Nucleus accumbens (tissue), 56 donors: ENCODE measurements at places on chromosomes 3 and 15.

- no peak for DNase-seq
These were observed 40.0 kb downstream of the SLC6A11 start for GRCh38 chr3:10855871-10856662.

DNA sequence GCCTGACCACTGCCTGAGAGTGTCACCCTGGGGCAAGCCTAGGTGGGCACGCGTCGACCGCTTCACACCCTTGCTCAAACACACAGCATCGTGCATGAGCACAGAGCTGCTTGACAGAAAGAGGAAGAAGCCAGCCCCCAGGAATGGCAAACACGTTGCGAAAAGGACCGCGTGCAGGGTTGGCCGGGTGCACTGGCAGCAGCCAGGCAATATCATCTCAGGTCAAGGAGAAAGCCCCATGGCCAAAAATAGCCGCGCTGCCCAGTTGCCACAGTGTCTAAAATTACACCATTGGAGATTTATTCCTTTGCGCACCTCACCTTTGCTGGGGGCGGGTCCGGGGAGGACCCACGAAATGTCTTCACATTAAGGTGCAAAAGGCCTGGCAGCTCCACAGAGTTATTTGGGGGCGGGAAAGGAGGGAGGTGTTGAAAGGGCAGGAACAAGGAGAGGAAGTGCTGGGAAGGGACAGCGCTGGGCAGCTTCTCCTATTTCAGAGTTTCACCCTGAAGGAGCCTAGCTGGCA is 44.7 kb upstream of the NR2F2 start:
- DNase-seq: no peak

DNA sequence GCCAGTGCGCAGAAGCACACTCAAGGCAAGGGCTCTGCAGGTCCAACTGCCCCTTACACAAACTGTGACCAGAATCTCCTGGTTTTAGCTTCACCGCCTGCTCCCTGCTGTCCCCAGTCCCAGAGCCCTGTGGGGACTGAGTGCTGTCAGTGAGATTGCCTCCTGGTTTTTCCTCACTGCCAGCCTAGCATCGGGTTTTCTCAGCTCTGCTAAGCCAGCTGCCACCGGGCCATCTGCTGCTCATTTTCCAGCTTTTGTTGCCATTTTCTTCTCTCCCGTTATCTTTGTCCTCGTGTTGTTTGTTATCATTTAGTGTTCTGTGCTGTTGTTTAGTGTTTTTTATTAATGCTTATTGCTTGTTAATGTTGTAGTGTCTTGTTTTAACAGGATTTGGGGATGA is 79.5 kb upstream of the BLM start:
- DNase-seq: no peak

GRCh38 chr15:61049028-61049427 is 180.1 kb downstream of the RORA start:
- DNase-seq: no peak

DNA sequence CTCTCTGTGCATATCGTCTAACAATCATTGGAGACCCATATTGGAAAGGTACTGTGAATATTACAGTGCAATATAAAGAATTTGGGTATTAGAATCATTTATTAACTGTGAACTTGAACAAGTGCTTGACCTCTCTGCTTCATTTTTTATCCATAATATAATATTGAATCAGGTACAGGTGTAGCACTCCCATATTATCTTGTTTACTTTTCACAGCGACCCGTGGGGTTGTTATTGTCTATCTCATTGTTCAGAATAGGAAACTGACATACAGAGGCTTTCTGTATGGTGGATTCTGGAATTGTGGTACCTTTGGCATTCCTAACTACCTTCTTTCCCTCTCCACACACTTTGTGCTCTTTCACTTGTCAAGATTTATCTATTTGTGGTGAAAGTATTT is 17.8 kb downstream of the SNRK start:
- no peak for DNase-seq

DNA sequence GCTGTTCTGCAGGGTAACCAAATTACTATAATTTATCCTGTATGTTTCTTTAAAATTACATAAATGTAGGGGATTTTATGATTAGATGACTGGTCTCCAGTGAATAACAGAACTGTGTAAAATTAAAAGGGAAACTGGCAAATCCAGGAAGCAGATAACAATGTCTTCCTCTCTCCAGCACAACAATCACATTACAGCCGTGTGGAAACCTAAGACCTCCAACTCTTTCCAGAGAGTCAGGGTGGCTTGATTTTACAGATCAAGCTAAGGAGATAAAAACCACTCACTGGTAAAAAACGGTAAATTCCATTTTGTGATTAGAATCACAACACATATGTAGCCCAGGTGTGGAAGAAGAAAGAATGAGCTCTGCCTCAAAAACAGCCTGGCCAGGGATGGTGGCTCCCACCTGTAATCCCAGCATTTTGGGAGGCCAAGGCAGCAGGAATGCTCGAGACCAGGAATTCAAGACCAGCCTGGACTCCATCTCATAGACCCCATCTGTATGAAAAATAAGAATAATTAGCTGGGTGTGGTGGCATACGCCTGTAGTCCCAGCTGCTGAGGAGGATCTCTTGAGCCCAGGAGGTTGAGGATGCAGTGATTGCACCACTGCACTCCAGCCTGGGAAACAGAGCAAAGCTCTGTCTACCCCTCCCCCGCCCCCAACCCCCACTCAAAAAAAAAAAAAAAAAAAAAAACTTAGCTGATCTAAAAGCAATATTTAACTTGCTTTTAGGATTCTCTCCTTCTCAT is 29.0 kb downstream of the IL17RD start:
- no peak for DNase-seq

GRCh38 chr15:65396283-65396964 is 18.6 kb upstream of the IGDCC3 start:
- no peak for DNase-seq

- no peak for DNase-seq
These were observed 115.0 kb downstream of the RAP2B start for GRCh38 chr3:153277029-153277428.

GRCh38 chr15:65767895-65768294 is 24.2 kb downstream of the DENND4A start:
- DNase-seq: no peak

GRCh38 chr15:42158941-42159340 is 2.5 kb upstream of the PLA2G4F start:
- no peak for DNase-seq

- DNase-seq: no peak
These were observed 12.2 kb upstream of the TM2D3 start for GRCh38 chr15:101664303-101664913.

DNA sequence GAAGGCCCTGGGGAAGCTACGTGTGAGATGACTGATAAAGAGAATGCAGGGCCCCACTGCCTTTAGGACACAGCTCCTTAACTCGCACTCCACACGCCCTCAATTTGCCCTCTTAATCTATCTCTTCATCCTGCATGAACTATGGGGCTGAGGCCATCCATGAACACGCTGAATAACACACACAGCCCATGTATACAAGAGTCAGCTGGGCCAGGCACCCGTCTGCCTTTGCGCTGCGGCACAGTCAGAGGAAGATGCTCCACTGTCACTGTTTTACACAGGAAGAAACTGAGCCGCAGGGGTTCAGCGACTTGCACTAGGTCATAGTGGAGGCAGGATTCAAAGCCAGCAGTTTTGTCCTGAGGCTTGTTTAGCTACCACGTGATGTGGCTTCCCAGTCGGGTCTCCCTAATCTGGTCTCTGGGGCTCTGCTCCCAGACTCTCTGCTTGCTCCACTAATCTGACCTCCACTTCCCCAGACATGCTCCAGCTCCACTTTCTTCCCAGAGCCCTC is 43.9 kb downstream of the TLE3 start:
- no peak for DNase-seq

- DNase-seq: no peak
These were observed 20.5 kb downstream of the CPN2 start for GRCh38 chr3:194330579-194330978.

DNA sequence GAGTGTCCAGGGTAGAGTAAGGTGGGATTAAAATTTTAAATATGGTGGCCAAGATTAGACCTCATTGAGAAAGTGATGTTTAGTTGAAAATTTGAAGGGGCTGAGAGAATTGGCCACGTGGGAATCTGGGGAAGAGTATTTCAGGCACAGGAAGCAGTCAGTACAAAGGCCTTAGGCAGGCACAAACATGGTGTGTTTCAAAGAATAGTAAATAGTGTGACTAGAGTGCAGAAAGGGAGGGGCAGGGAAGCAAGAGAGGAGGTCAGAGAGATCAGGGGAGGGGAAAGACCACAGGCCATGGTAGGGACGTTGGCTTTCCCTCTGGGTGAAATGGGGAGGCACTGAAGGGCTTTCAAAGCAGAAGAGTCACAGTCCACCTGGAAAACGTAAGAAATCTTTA is 36.6 kb upstream of the POMGNT2 start:
- DNase-seq: no peak

- DNase-seq: no peak
These were observed 10.5 kb downstream of the ALS2CL start for GRCh38 chr3:46682974-46683373.

GRCh38 chr3:65758876-65759598 is 279.7 kb downstream of the MAGI1 start:
- no peak for DNase-seq

DNA sequence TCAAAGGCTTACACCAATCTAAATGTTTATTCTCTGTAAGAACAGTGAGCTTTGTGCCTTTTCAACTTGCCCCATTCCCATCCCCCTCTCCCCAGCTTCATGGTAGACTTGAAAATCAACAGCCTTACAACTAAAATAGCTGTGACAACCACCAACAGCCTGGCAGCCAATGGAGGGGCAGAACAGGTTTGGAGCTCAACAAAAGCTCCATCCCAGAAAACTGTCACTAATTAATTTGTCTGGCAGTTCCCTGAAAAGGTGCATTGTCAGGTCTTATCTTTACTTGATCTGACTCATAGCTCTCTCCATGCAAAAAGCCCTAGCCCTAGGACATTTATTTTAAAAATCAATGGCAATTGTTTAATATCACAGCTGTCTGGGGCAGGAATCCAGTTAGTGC is 22.6 kb downstream of the MTHFS start:
- DNase-seq: no peak

DNA sequence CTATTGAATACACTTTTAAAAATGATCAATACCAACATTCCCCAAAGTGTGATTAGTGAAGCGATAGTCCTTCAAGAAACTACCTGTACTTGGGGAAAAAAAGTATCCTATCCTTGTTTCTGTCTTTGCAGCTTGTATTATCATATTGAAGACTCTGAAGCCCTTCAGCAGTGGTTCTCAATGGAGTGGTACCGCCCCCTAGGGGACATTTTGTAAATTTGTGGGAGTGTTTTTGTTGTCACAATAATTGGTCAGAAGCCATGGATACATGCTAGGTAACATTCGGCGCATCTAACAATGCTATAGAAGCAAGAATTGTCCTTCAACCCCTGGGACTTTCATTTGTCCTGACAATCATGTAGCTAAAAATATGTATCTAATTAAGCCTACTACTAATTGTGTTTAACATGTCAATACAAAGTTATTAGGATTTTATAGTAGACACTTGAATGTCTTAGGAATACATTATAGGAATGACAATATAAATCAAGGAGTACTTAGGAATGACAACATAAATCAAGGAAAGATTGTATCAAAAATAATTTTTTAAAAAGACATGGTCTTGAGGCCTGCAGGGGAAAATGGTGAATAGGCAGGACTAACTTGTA is 53.7 kb downstream of the NMD3 start:
- no peak for DNase-seq

GRCh38 chr15:64843991-64844390 is 2.3 kb downstream of the PLEKHO2 start:
- DNase-seq: no peak

DNA sequence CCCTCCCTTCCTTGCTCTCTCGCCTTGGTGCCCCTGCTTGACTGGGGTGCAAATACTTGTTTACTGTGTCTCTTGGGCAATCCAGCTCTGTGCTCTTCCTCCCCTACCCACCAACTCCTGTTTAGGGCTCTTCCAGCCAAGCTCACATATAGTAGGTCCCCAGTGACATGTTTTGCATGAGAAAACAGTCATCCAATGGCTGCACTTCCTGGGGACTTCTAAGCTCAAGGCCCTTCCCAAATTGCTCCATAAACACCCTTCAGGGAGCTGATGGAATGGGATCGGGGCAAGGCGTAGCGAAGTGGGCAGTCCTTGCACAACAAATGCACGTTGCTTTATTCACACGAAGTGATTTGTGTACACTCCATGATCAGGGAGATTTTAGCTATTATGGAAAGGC is 9.4 kb upstream of the COPG1 start:
- no peak for DNase-seq

DNA sequence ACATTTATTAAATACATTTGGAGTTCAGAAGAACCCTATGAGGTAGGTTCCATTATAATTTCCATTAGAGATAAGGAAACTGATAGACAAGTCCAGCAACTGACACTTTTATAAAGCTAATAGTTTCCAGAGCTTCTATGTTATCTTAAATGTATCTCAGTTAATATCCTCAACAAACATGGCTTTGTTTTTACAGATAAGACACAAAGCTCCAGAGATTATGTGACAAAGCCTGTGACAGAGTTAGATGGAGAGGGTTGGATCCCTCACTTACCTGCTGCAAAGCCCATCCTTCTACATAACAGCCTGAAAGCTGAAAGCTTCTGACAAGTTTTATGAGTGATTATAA is 473 bp upstream of the COMMD2 start:
- no peak for DNase-seq

GRCh38 chr3:134018406-134018805 is 11.3 kb downstream of the SLCO2A1 start:
- no peak for DNase-seq

- no peak for DNase-seq
These were observed 134.1 kb upstream of the COL8A1 start for GRCh38 chr3:99504258-99504657.

- DNase-seq: no peak
These were observed 5.6 kb upstream of the P2RY14 start for GRCh38 chr3:151283907-151284461.

DNA sequence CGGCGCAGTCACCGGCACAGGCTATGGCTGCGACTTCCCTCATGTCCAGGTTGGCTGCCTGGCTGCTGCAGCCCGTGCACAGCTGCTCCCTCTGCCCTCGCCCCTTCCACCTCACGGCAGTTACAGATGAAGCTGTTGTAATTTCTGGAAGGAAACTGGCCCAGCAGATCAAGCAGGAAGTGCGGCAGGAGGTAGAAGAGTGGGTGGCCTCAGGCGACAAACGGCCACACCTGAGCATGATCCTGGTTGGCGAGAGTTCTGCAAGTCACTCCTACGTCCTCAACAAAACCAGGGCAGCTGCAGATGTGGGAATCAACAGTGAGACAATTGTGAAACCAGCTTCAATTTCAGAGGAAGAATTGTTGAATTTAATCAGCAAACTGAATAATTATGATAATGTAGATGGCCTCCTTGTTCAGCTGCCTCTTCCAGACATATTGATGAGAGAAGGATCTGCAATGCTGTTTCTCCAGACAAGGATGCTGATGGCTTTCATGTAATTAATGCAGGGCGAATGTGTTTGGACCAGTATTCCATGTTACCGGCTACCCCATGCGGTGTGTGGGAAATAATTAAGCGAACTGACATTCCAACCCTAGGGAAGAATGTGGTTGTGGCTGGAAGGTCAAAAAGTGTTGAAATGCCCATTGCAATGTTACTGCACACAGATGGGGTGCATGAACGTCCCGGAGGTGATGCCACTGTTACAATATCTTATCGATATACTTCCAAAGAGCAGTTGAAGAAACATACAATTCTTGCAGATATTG is 13.2 kb upstream of the GNB4 start:
- no peak for DNase-seq
